ENCODE measurements at places on chromosomes 4 and X. TPM values are rescaled to one million over a fixed set of nuclear protein-coding genes. Genes with fewer than 3 reads are reported as not detected.

SCD5 gene
- total RNA-seq = 59.9 TPM

FOXR2 gene
- not detected for total RNA-seq

USP26 gene
- total RNA-seq = not detected

MAGEA9 gene
- total RNA-seq = not detected

SPARCL1 gene
- total RNA-seq = 3.6 TPM

ING2 gene
- total RNA-seq = 7.5 TPM

NAP1L2 gene
- total RNA-seq = 1.2 TPM

NAA11 gene
- total RNA-seq = not detected

ADH7 gene
- not detected for total RNA-seq

RASSF6 gene
- not detected for total RNA-seq

FATE1 gene
- total RNA-seq = not detected

DTHD1 gene
- total RNA-seq = not detected

SLC38A5 gene
- 10.1 TPM for total RNA-seq

CT45A3 gene
- total RNA-seq = not detected

CT47B1 gene
- not detected for total RNA-seq

GLOD5 gene
- total RNA-seq = not detected

PLP1 gene
- not detected for total RNA-seq

CHST7 gene
- total RNA-seq = 32.3 TPM

FAM47A gene
- not detected for total RNA-seq

PASD1 gene
- not detected for total RNA-seq

JAKMIP1 gene
- not detected for total RNA-seq

PDCL2 gene
- not detected for total RNA-seq

SLC10A3 gene
- total RNA-seq = 33.6 TPM

MAP7D3 gene
- 24.7 TPM for total RNA-seq

EPHA5 gene
- total RNA-seq = under 0.01 TPM

ASB11 gene
- total RNA-seq = not detected

ARX gene
- not detected for total RNA-seq

NOCT gene
- total RNA-seq = 42.5 TPM

CLDN2 gene
- not detected for total RNA-seq

DAPP1 gene
- not detected for total RNA-seq

WWC2 gene
- 31.1 TPM for total RNA-seq

PALLD gene
- 31.0 TPM for total RNA-seq

MAP9 gene
- total RNA-seq = 0.48 TPM

NUDT10 gene
- 0.38 TPM for total RNA-seq

CNKSR2 gene
- under 0.01 TPM for total RNA-seq

ETDB gene
- total RNA-seq = not detected

MCF2 gene
- not detected for total RNA-seq

ANXA5 gene
- total RNA-seq = 494 TPM

RGN gene
- total RNA-seq = 0.33 TPM

CC2D2A gene
- total RNA-seq = 16.3 TPM

BTK gene
- not detected for total RNA-seq

PRSS12 gene
- 7.3 TPM for total RNA-seq

DGKK gene
- total RNA-seq = not detected

UGT2B11 gene
- total RNA-seq = not detected

ALB gene
- total RNA-seq = not detected

SLC9B1 gene
- 0.57 TPM for total RNA-seq

PABPC4L gene
- total RNA-seq = 0.98 TPM

DCK gene
- 21.1 TPM for total RNA-seq

ZNF827 gene
- total RNA-seq = 10.8 TPM

AKAP4 gene
- under 0.01 TPM for total RNA-seq

All from vein endothelial cell (primary cell).